ENCODE measurements at places on chromosomes 7 and 10. TPM values are rescaled to one million over a fixed set of nuclear protein-coding genes. Genes with fewer than 3 reads are reported as not detected.

Gene ZNF37A
- 15.5 TPM for total RNA-seq

Gene FKBP9
- 312 TPM for total RNA-seq

Gene PRTFDC1
- 15.8 TPM for total RNA-seq

Gene ST8SIA6
- not detected for total RNA-seq

Gene MEST
- 262 TPM for total RNA-seq

Gene RBP4
- total RNA-seq = 0.59 TPM

Gene ENTPD1
- total RNA-seq = 2.7 TPM

Gene DOCK4
- total RNA-seq = 20.3 TPM

Gene RNF32
- 0.33 TPM for total RNA-seq

Gene PON1
- total RNA-seq = not detected

Gene MMD2
- total RNA-seq = not detected
